ENCODE measurements at places on chromosomes 7 and 10. TPM values are rescaled to one million over a fixed set of nuclear protein-coding genes. Genes with fewer than 3 reads are reported as not detected.

DNA sequence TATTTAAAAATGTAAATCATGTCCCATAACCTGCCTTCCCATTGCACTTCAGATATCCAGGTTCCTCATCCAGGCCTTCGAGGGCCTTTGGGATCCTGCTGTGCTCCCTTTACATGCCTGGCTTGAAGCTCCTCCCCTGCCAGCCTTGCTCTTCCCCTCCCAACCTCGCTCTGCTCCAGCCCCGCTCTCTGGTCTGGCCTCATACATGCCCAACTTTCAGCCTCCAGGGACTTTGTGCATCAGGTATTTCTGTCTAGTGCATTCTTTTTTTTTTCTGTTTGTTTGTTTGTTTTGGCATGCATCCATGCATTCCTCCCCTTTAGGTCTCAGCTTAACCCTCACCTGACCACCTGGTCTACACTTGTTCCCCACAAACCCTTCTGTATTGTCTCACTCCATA is 160.3 kb downstream of the SNX10 start:
- no peaks in the 10 kb centered on the region for H3K4me1 ChIP-seq
- H3K36me3 ChIP-seq = no peaks in the 10 kb centered on the region
- no peaks in the 10 kb centered on the region for H3K27me3 ChIP-seq
- DNase-seq = no peak
- no peak overlapping the region for H3K4me3 ChIP-seq
- H3K27ac ChIP-seq = no peak overlapping the region

- no peak overlapping the region for H3K27ac ChIP-seq
- no peaks in the 10 kb centered on the region for H3K36me3 ChIP-seq
- DNase-seq = no peak
- peaks cover 5% of the 10 kb centered on the region for H3K27me3 ChIP-seq
- H3K4me3 ChIP-seq = no peak overlapping the region
- H3K4me1 ChIP-seq = no peaks in the 10 kb centered on the region
These were observed 131.9 kb downstream of the CDH23 start for GRCh38 chr10:71528371-71529206.

DNA sequence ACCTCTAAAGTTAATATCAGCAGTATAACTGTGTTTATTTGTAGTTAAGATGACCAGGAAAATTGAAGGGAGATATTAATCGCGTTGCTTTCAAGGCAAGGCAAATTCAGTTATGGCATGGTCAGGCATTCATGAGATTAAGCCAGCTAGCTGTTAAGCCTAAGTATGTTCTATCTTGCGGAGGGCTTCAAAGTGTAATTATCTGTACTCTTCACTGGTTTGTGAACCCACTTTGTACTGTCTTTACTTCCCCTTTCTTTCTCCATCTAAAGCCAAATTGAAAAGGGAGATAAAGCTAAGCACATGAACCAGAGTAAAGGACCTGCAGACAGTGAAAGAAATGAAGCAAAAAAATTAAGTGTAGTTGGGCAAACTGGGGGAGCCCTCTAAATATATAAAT is 483.1 kb upstream of the NRP1 start:
- no peak overlapping the region for H3K27ac ChIP-seq
- no peak overlapping the region for H3K4me3 ChIP-seq
- no peak for DNase-seq

- no peaks in the 10 kb centered on the region for H3K4me1 ChIP-seq
- H3K36me3 ChIP-seq = no peaks in the 10 kb centered on the region
- no peak overlapping the region for H3K27ac ChIP-seq
- no peak for DNase-seq
- no peak overlapping the region for H3K4me3 ChIP-seq
- H3K27me3 ChIP-seq = no peaks in the 10 kb centered on the region
These were observed 61.8 kb downstream of the EEPD1 start for GRCh38 chr7:36214608-36215456.

- no peak overlapping the region for H3K4me3 ChIP-seq
- H3K27me3 ChIP-seq = no peaks in the 10 kb centered on the region
- DNase-seq = peak; percentile 61
These were observed 30.0 kb downstream of the DENND10 start for GRCh38 chr10:119133949-119134348.

DNA sequence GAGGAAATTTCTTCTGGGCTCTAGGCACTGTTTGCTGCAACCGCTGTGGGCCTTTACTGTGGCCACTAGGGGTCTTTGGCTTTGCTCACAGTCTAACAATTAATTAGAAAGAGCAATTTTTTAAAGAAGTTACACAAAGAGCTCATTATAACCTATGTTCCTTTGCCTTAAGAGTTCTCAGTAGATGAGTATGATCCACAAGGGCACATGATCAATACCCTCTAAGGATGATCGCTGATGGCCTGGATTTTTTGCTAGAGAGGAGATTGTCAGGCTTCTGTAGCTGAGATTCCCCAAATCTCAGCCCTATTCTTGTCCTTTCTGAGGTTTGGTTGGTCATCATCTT is 80.8 kb upstream of the RHOBTB1 start:
- no peak for DNase-seq
- no peaks in the 10 kb centered on the region for H3K27me3 ChIP-seq
- no peaks in the 10 kb centered on the region for H3K4me1 ChIP-seq
- no peak overlapping the region for H3K27ac ChIP-seq
- H3K36me3 ChIP-seq = no peaks in the 10 kb centered on the region
- H3K4me3 ChIP-seq = no peak overlapping the region

MKX gene
- 1.7 TPM for total RNA-seq

DNA sequence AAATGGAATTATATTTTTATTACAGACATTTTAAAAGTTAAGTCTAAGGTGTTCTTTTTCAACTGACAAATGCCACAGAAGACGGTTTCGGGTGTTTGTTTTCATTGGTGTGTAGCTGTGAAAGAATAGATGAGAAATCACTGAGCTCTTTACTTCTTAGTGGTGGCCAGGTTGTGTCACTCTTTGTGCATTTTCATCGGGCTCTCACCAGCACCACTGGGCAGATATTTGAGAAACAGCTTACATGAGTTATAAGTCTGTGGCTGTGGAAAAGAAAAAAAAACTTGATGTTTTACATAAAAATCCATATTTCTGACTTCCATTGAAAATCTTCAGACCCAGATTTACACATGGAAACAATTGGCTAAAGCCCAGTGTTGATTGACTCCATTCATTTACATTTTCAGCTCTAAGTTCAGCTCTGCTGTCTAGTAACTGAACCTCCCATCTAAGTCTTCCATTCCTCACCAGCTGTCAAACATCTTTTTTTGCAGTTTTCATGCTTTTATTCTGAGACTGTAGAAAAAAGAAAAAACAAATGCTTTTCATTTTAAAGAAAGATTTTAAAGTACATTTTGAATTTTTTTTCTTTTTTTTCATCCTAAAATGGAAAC is 22.3 kb downstream of the CABCOCO1 start:
- DNase-seq = no peak
- no peak overlapping the region for H3K27ac ChIP-seq

MMP21 gene
- total RNA-seq = not detected

- no peak for DNase-seq
- H3K4me1 ChIP-seq = no peaks in the 10 kb centered on the region
- no peak overlapping the region for H3K27ac ChIP-seq
These were observed 320.0 kb downstream of the EXOC4 start for GRCh38 chr7:133572843-133573242.

- no peak overlapping the region for H3K4me3 ChIP-seq
- H3K27ac ChIP-seq = no peak overlapping the region
- peak; percentile 40 for DNase-seq
- no peaks in the 10 kb centered on the region for H3K27me3 ChIP-seq
- H3K4me1 ChIP-seq = no peaks in the 10 kb centered on the region
These were observed 21.0 kb upstream of the LMTK2 start for GRCh38 chr7:98085674-98086073.
